AG10803 (cell line): ENCODE measurements at places on chromosomes 12 and 14.

DNA sequence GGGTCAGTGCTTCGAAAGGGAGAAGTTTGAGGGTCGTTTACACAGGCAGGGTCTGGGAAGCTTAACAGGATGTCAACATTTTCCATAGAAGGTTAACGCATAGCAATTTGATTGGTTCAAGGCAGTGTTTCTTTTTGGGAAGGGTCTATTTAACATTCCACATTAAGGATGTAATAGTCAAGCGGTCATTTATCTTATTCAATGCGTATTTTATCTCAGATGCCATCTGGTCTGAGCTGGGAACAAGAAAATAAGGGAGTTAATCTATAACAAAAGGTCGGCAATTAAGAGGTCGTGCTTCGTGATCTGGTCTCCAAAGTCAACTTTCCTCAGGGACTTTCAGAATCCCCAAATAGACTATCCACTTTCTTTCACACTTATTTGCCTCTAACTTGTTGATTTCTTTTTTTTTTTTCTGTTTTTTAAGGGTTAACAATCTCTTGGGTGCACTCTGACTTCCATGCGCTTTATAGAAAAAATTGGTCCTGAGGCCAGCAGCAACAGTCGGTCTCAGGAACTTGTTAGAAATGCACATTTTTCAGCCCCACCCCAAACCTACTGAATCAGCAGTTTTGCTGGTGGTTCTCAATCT lies 550 bp upstream of the RESF1 start:
- no peak for DNase-seq

DNA sequence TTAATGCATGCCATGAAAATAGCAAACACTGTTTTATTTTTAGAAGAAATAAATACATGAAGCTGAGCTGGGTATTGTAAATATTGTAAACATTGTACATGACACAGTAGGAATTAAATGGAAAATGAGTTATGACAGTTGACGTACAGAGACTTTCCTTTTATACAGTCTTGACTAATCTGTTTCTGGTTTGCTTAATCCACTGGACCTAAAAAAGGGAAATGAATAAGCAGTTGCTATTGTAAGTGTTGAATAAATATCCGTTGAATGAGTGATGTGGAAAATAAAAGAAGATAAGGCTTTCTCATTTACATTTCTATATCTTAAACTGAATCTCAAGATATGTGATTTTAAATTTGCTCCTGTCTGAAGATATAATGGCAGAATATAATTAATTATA lies 15.0 kb downstream of the PMCH start:
- no peak for DNase-seq

DNA sequence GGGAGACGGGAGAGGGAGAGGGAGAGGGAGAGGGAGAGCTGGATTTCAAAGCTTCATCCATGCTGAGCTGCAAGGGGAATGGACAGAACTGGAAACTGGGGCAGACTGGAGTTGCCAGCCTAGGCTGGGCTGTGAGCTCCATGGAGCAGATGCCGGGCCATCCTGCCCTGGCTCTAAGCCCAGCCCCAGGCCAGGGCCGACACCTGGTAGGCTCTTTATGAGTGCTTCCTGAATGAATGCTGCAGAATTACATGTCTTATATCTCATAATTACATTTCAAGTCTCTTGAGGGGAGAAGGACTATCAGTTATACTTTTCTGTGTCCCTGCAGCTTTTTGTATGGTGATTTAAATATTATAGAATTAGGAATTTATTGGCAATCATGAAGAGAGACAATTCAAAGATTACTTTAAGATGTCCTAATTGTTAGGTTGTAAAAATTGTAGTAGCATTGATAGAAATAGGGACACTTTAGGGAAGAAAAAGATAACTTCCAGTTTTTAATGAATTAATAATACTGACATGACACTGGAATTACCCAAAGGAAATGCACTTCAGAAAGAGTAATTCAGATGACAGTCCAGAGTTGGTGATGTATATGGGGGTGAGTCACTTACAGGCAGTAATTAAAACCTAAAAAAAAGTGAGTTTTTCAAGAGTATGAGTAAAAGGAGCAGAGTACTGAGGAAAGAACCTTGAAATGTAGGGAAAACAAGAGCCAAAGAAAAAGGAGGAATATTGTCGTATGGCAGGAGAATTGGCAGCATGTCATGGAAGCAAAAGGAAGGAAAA lies 29.0 kb downstream of the SCYL2 start:
- DNase-seq, result peak; percentile 20

DNA sequence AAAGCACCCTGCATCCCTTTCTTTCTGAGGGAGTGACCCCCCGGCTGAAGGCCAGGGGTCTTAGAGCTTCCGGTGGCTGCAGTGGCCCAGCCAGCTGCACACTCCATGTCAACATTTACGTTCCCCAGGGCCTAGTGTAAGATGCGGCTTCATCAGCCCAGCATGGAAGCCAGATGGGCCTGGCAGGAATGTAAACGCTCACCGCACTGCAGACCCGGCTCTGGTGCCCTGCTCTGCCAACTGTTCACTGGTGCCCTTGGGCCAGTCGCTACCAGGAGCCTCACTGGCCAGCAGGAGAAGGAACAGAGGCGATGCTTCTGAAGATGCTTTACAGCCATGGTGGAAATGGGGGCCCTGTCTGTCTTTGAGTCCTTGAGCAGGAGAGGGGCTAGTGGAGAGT lies 8.6 kb upstream of the TMEM119 start:
- no peak for DNase-seq

DNA sequence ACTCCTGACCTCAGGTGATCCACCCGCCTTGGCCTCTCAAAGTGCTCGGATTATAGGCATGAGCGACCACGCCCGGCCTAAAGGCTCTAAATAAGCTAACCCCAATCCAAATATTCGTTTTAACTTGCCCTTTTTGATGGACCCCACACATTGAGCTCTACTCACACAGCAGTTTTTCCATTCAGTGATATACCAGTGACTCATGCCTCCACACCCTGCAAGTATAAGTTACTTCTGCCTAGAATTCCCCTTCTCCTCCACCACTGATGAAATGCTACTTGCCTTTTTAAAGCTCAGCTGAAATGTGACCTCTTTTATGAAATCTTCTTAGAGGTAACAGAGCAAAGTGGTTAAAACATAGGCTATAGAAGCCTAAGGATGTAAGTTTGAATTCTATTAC lies 68.8 kb downstream of the EXOC5 start:
- peak; percentile 10 for DNase-seq

DNA sequence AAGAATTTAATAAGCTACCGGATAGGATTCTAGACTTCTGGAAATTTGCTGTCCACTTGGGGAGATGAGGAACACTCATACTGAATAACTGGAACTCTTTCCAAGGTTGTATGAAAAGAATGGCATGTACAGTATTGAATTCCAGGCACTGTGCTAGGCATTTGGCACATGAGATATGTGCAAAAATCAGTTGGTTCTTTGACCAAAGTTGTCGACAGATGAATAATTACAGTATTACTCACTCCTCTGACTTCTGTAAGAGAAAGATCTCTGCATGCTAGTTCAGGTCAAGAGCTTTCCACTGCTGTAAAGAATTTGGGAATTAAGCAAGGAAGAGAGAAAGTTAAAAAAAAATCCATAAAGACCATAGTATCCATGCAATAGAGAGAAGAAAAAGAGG lies 764.7 kb downstream of the BCL11B start:
- peak; percentile 23 for DNase-seq

DNA sequence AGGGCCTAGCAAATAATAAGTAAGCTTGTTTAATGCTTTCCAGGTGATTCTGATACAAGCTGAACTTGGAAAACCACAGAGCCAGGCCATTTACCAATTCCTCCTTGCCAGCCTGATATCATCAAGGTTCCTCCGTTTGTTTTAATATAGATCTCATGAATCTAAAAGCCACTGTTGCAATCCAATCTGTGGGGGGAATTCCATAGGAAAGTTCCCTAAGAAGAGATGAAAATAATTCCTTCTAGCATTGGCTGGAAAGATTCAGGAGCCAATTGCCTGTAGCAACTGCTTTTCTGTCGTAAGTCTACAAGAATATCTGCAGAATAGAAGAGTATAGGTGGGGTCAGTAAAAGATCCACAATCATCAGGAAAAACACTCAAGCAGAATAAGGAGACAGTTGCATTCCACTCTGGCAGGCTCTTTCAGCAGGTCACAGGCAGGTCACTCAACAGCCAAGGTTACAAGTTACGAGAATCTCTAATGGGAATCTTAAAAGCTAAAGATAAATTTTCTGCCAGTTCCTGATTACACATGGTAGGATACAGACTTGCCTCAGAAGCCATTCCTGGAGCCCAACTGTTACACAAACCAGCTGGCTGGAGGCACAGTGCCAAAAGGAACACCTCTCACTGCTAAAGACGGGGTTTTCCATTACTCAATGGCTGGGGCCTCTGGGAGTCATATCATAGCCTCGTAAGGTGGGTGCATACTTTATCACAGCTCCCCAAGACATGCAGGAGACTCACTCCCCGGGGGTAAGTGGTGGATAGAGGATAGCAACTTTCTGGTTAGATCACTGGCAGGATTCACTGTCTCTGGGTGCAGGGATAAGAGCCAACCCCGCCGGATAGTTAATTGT lies 43.6 kb downstream of the FGD6 start:
- peak; percentile 73 for DNase-seq

GRCh38 chr14:54603362-54603761 lies 36.4 kb downstream of the SAMD4A start:
- peak; percentile 60 for DNase-seq

DNA sequence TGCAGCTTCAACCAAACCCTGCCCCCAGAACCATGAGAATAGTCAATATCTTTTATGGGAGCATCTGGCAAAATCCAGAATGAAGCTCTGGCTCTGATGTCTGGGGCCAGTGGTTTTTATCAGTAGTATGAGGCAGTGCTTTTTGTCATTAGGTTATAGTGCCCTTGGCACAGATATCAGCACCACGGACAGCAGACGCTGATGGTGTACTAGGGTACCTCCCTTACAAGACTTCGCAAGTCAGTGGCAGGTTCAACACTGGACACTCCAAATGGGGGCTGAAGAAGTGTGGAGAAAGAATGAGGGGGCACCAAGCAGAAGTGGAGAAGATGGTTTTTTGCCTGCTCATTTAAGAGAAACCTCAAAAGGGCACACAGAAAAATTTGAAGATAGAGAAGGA lies 68.2 kb upstream of the E2F7 start:
- DNase-seq, result peak; percentile 49

GRCh38 chr12:47114481-47114892 lies 34.7 kb upstream of the AMIGO2 start:
- DNase-seq, result peak; percentile 85

DNA sequence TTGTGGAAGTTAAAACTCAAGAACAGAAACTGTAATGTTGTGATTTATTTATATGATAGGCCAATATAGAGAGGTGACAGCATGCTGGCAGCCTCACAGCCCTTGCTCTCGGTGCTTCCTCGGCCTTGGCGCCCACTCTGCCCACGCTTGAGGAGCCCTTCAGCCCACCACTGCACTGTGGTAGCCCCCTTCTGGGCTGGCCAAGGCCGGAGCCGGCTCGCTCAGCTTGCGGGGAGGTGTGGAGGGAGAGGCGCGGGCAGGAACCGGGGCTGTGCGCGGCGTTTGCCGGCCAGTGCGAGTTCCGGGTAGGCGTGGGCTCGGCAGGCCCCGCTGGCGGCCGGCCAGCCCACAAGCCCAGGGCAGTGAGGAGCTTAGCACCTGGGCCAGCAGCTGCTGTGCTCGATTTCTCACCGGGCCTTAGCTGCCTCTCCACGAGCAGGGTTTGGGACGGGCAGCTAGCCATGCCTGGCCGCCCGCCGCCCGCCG lies 65.8 kb upstream of the SLC8A3 start:
- DNase-seq, result peak; percentile 6

DNA sequence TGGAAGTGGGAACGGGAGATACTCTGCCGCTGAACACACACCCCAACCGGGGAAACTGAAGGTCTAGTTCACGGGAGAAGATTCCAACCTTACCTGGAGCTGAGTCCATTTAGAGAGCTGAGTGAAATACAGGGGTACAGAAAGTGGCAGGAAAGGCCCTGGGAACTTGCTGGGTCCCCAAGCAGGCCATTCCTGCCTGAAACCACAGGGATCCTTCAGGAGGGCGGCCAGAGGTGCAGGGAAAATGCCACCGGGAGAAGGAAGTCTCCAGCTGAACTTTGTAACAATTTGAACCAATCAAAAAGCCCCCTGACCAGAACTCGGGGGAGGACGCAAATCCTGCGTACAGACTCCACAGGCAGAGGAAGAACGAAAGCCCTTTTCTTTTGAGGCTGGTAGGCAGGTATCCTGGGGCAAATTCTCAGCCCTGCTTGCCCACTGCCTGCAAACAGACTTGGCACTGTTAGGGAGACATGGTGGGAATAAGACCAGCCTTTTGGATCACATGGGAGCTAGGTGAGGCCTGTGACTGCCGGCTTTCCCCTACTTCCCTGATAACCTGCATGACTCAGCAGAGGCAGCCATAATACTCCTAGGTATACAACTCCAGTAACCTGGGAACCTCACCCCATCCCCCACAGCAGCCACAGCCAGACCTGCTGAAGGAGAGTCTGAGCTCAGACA lies 170.9 kb downstream of the SEC23A start:
- no peak for DNase-seq

- peak; percentile 5 for DNase-seq
Measured at GRCh38 chr12:130764073-130764472, 48.0 kb upstream of the RIMBP2 start.

- DNase-seq, result no peak
Measured at GRCh38 chr12:28217805-28218204, 27.5 kb downstream of the CCDC91 start.

- DNase-seq, result no peak
Measured at GRCh38 chr12:38872561-38872960, 32.8 kb downstream of the CPNE8 start.

DNA sequence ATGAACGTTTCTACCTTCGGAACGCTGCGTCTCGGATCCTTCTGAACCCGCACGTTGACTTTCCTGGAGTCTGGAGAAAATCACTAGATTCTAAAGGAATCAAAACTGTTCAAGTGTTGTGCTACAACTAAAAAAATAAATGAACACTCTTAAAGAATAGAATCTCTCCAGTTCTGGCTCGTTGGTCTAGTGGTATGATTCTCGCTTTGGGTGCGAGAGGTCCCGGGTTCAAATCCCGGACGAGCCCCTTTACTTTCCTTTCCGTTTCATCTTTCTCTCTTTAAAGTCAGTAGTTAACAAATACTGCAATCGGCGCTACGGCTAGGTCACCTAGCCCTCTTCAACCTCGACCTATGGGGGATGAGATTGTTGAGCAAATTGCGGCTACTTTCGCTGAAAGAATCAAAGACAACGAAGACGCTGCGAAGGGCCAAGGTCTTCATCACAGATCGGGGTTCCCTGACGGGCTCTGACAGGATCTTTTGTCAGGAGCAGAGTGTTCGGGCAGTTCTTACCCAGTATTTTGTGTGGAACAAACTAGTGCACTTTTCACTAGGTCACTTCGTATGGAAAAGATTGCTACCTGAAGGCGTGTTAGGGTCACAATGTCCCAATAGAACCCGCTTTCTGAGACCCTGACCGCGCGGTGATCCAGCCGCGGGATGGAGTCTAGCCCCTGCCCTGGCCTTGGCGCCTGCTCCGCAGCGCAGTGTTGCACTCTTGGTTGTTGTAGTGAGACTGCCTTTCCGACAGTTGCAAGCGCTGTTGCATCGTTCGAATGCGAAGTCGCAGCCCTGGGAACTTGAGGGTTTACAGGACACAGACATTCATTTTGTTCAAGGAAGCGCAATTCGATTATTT lies 8.4 kb downstream of the OR6S1 start:
- DNase-seq, result peak; percentile 83

GRCh38 chr12:58491306-58491705 lies 429.0 kb downstream of the LRIG3 start:
- peak; percentile 88 for DNase-seq

GRCh38 chr14:100083706-100084105 lies 18.5 kb downstream of the EVL start:
- no peak for DNase-seq
